ENCODE measurements at places on chromosomes 2 and 18. TPM values are rescaled to one million over a fixed set of nuclear protein-coding genes. Genes with fewer than 3 reads are reported as not detected.

DNA sequence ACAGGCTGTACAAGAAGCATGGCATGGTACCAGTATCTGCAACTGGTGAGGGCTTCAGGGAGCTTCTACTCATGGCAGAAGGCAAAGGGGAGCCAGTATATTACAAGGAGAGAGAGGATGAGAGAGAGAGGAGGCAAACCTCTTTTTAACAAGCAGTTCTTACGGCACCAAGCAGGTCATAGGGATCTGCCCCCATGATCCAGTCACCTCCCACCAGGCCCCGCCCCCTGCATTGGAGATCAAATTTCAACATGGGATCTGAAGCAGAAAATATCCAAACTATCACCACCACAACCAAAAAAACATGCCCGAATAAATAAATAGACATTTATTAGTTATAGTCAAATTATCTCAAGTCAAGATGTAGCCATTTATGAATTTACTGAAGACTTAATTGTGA is 14.5 kb upstream of the SLC35F5 start:
- no peak for DNase-seq

- DNase-seq = no peak
Measured at GRCh38 chr2:186717320-186718007, 23.6 kb downstream of the FAM171B start.

- DNase-seq = peak; percentile 80
Measured at GRCh38 chr2:62197011-62197924, 1.4 kb downstream of the B3GNT2 start.

GRCh38 chr18:11962597-11962996 is 18.7 kb upstream of the IMPA2 start:
- no peak for DNase-seq

DNA sequence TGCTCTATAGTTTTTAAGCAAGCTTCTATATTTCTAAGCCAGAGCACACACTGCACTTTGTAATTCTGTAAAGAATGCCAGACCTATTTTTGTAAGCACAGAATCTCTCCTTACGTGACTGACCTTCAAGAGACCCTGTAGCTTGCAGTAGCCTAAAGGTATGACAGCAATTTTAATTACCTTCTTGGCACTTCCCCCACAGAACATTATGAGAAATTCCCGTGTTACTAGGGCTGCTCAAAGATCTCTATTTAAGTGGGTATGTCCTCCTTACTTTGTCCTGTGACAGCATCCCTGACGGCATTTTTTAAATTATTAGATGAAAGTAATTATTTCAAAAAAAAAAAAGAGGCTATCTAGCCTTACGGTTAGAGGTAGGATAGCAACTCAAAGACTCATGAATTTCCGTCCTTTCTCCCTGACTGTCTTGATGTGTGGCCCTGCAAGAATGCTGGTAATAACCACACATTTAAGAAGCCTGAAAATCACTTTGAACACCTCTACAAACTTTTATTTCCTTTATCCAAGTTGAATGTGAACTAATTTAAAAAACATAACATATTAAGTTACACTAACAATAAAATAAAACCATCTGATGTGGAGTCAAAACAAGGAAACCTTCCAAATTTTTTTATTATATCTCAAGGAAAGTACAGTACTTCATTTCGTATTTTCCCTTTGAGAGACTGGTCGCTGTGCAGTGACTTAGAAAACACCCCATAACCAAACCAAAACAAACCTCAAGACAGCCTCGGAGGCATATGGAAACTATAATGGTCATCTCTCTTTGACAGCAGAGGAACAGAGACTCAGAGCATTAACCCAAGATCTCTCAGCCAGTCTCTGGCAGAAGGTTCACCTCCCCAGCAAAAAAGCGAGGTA is 54.9 kb downstream of the THUMPD2 start:
- peak; percentile 44 for DNase-seq

GRCh38 chr2:213175673-213176247 is 24.3 kb upstream of the IKZF2 start:
- DNase-seq = no peak

GRCh38 chr2:177796654-177797415 is 275.7 kb downstream of the PDE11A start:
- no peak for DNase-seq

- no peak for DNase-seq
Measured at GRCh38 chr18:5239447-5239846, 42.4 kb upstream of the AKAIN1 start.

FHOD3 gene
- total RNA-seq = not detected

UNC80 gene
- total RNA-seq = not detected

OTOS gene
- not detected for total RNA-seq

FMNL2 gene
- 14.9 TPM for total RNA-seq

SERPINB3 gene
- total RNA-seq = not detected

Data from activated CD4-positive, alpha-beta T cell treated with anti-CD3 and anti-CD28 coated beads, Interleukin-2, amount 10 ng/mL, durations not matched to agents 24 days and 14 days (primary cell).